ENCODE measurements at places on chromosomes 12 and 14. TPM values are rescaled to one million over a fixed set of nuclear protein-coding genes. Genes with fewer than 3 reads are reported as not detected.

The SPTB gene
- under 0.01 TPM for total RNA-seq

The KRT74 gene
- not detected for total RNA-seq

The HCAR2 gene
- not detected for total RNA-seq

The TAS2R43 gene
- total RNA-seq, result 4.5 TPM

The MYF6 gene
- not detected for total RNA-seq

The NKX2-1 gene
- not detected for total RNA-seq

The AKAP3 gene
- 1.3 TPM for total RNA-seq

The SYNJ2BP gene
- total RNA-seq, result 20.7 TPM

The MYH6 gene
- total RNA-seq, result not detected

DNA sequence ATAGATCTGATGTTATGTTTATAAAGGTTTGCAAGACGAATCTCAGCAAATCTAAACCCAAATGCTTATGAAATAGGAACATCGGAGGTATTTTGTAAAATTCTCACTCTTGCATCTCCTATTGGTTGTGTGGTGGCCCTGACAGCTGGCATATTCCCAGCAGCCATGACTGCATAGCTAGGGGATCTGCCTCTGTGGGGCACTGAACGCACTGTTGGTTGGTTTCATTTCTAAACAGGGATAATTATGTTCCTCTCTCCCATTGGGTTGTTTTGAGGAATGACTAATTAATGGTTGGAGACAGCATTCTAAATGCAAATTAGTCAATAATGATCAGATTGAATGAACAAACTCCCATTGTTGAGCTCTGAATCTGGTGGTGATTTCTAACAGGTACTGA, 2.7 kb upstream of the BEST3 start:
- DNase-seq, result no peak

- DNase-seq, result no peak
Observed at GRCh38 chr14:58118097-58118815, 33.8 kb downstream of the ARMH4 start.

GRCh38 chr12:23473071-23473470, 476.4 kb downstream of the SOX5 start:
- DNase-seq, result no peak

- DNase-seq, result peak; percentile 87
Observed at GRCh38 chr12:126668538-126668937, 1598.4 kb upstream of the TMEM132C start.

DNA sequence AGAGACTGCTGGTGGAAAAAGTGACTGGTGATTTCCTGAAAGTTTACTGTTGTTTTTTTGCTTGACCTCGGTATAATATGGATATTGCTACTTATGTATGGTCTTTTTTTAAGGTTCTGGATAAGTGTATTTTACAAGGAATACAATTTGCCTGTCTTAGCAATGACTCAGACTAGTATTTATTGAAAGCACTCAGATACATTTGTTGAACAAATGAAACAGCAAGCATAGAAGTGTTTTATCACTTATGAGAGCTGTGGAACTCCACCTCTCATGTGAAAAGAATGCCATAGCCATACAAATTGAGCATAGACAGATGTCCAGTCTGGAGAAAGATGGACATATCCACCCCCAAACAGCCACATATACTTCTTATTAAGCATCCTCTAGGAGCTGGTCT, 340.4 kb upstream of the FBXO33 start:
- DNase-seq, result no peak

DNA sequence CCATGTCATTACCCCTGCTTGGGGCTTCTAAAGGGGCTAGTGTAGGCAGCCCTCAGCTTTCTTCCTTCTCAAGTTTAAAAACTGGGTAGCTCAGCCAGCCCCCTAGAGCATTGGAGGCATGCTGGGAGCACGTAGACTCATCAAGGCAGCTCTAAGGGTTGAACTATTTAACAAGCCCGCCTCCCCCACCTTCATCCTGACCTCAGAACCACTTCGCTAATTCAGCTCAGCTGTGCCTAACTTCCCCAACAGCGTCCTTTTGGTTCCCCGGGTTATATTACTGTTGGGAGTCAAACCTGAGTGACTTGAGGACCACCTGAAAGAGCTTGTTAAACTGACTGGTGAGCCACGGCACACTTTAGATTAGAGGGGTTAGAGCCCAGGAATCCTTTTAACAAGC, 30.1 kb downstream of the MAX start:
- DNase-seq, result no peak

GRCh38 chr12:39798977-39799376, 179.4 kb upstream of the ABCD2 start:
- no peak for DNase-seq

DNA sequence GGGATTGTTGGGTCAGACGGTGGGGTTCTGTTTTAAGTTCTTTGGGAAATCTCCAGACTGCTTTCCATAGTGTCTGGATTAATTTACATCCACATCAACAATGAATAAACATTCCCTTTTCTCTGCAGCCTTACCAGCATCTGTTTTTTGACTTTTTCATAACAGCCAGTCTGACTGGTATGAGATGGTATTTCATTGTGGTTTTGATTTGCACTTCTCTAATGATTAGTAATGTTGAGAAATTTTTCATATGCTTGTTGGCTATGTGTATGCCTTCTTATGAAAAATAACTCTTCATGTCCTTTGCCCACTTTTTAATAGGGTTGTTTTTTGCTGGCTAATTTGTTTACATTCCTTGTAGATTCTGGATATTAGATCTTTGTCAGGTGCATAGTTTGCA, 140.8 kb upstream of the CNTN1 start:
- peak; percentile 1 for DNase-seq

GRCh38 chr12:71601546-71601945, 62.1 kb downstream of the ZFC3H1 start:
- DNase-seq, result no peak

DNA sequence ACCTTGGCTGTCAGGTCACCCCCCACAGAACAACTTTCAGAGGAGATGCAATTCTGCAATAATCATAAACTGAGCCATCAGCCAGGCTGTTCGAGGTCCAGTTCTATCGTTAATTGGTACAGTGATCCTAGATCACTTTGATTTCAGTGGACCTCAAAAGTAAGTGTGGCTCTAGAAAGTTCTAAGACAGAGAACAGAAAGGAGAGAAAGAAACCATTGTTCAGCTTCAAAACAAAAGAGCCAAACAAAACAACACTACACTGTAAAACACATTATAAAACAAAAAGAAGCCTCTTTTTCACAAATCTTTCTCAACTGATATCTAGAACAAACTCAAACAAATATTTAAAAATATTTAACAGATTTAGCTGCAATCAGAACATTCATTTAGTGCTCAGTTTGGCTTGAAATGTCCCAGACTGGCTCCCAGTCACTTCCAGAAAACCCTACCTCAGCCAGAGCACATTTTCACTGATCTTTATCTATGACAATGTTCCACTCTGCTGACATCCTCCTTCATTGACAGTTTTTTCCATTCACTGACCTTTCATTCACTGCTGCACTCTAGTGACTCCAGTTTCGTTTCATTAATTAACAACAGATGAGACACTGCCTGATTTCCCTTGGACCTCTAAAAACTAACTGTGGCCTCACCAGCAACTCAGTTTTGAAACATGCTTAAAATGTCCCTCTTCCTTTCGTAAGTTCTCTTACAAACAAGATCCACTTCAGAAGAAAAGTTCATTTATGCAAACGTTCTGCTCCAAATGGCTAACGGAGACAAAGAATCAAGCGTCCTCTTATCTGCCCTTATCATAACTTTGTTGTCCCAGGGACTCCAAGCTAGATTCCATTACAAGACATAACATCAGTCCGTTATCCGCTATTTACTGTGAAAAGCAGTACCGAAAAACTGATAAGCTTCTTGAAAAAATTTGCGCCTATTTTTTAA, 56.8 kb downstream of the DUSP16 start:
- DNase-seq, result peak; percentile 89

DNA sequence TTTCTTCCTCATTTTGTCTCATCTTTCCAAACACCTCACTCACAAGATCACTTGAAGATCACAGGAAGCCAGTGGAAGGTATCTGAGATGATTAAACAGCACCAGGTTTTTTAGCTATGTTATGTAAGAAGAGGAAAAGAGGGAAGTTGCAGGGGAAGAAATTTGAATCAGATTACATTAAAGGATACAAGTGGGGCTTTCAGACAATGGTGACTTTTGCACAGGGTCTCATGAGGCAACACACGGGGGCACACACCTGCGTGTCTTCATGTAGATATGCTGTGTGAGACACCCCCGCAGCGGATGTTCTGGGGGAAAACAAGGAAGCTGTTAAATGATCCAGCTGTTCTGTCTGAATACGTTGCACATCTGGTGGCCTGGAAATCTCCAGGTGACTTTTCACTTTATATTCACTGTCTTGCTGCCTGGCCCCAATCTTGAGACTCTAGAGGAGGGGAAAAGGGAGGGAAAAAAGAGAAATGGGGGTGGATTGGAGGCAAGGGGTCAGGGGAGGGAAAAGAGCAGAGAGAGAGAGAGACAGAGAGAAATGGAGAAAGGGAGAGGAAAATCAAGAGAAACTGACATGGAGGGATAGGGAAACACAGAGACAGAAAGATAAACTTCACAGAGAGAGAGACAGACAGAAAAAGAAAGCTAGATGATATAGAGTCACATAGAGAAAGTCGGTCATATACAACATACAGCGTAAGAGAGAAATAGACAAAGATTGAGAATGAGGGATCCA, 36.3 kb upstream of the PPP1CC start:
- no peak for DNase-seq

GRCh38 chr12:92221656-92222315, 76.1 kb upstream of the BTG1 start:
- DNase-seq, result no peak

GRCh38 chr12:47746523-47746922, 12.2 kb downstream of the RAPGEF3 start:
- no peak for DNase-seq

DNA sequence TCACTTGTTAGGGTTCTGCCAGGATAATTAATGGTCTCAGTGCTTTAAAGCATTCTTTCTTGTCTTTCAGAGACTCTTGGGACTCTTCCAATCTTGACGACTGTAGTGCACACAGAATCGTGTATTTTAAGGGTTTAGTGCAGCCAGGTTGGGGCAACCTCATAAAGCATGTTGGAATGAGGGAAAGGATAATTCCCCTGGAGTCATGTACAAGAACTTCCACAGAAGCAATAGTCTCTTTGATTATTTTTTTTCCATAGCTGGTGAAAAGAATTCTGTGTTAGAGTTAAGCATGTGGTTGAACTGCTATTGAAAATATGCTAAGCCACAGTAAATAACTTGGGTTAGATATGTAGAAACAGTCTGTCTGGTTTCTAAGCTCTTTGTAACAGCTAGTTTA, 246.8 kb upstream of the DAAM1 start:
- DNase-seq, result peak; percentile 80

- no peak for DNase-seq
Observed at GRCh38 chr12:120394483-120395367, 25.8 kb upstream of the MSI1 start.

DNA sequence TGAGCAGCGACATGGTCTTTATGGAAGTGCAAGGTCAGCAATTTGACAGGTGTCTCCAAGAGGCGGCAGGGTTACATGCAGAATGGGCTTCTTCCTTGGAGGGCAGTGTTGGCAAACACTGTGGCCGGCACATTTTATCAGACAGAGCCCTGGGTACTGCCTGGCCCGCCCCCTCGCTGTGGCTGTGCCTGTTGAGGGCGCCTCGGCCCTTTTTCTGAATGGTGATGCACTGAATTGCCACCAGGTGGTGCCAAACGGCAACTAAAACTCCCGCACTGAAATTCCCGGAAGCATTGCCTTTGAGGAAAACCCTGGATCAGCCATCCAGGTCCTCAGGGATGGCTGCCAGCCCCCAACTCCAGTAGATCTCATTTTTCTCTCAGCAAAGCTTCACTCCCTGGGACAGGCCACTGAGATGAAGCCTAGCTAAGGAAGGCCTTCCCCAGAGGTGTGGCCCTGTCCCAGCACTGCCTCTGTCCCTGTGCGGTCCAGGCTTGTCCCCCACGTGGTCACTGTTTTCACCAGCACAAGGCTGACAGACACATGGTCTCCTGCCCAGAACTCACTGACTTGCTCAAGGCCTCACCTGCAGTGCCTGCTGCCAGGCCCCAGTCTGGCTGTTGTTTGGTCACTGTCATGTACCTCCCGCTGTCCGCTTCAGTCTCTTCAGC, 73.6 kb downstream of the TESC start:
- peak; percentile 67 for DNase-seq

- DNase-seq, result no peak
Observed at GRCh38 chr14:31078766-31079165, 52.6 kb upstream of the STRN3 start.

DNA sequence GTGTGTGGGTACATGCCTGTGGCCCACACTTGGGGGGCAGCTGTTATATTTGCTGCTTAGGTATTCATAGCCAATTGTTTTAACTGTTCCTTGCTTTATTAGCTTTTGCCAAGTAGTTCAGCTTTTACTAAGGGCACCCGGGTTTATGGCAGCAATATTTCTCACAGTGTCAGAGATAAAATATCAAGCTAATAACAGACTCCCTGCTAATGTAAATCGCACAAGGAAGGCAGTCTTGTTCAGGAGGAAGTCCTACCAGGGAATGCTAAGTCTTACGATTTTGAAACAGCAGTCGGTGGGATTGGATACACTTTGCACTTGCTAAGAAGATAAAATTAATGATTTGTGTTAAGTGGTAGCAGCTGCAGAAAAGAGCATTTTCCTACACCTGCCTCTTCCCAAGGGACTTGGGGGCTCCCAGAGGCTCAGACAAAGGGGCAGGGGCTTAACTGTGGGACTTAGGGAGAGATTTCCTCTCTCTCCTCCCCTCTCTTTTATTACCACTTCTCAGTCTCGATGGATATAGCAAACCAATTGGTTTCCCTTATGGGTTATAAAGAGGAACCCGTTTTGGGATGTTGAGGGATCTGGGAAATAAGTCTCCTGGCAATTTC, 175.1 kb downstream of the NRXN3 start:
- DNase-seq, result no peak

DNA sequence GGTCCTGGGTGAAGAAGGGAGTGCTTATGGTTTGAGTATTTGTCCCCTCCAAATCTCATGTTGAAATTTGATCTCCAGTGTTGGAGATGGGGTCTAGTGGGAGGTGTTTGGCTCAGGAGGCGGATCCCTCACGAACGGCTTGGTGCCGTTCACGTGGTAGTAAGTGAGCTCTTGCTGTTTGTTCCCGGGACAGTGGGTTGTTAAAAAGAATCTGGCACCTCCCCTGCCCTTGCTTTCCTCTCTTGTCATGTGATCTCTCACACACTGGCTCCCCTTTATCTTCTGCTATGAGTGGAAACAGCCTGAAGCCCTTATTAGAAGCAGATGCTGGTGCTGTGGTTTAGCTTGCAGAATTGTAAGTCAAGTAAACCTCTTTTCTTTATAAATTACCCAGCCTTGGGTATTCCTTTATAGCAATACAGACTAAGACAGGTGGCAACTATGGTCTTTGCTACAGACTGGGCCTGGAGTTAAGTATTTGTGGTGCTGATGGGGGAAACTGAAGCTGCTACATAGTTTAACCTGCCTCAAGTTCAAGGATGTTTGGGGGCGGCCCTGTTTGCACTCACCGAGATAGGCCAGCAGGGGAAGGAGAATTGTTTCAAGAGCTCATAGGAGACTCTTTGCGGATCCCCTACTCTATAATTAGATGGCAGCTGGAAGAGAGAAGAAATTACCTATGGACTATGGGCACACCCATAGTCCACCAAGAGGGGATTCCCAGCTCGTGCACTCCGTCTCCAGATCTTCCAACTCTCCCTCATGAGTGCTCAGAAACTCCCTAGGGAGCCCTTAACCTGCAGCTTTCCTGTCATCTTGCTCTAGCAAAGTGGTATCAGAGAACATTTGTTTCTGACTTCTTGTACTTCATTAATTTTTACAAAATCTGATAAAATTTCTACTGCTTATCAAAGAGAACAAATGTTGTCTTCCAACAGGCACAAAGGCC, 164.6 kb downstream of the SLC15A5 start:
- DNase-seq, result peak; percentile 2

GRCh38 chr12:113825705-113826104, 140.4 kb downstream of the RBM19 start:
- DNase-seq, result no peak

GRCh38 chr14:25237845-25238244, 187.9 kb upstream of the STXBP6 start:
- DNase-seq, result peak; percentile 24

Measured in fibroblast of villous mesenchyme (primary cell).